Cerebellum (tissue), 4 donors: ENCODE measurements at places on chromosomes 1 and 21.

DNA sequence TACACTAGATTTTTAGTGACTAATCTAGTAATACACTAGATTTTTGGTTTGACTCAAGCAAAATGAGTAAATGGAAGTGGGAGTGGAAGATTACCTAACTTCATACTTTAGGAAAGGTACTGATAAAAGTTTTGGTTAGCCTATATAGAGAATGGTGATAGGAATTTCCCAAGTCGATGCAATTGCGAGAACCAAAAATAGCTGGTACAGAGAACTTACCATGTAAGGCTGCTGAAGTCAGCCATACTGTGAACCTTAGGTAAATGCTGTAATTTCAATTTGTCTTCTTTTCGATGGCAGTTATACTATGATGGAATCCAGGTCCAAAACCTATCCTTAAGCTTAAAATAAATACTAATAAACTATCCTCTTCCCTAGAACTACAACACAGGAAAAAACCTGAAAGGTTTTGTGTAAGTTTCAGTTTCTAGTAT, 4.6 kb downstream of the PNRC2 start:
- no peak for DNase-seq

- peak; percentile 97 for DNase-seq
These were observed at the start of gene TESK2 for GRCh38 chr1:45490626-45491486. Gene TESK2, minus strand, starts transcription at chr1:45491163. Its CDS starts 33,378 bp downstream, at chr1:45457785.

- no peak for DNase-seq
These were observed 24.6 kb downstream of the C1orf198 start for GRCh38 chr1:230843503-230844309.

- no peak for DNase-seq
These were observed 25.5 kb downstream of the EVI5 start for GRCh38 chr1:92759361-92759760.

GRCh38 chr21:14617040-14617393, 70.9 kb upstream of the SAMSN1 start:
- DNase-seq, result no peak

DNA sequence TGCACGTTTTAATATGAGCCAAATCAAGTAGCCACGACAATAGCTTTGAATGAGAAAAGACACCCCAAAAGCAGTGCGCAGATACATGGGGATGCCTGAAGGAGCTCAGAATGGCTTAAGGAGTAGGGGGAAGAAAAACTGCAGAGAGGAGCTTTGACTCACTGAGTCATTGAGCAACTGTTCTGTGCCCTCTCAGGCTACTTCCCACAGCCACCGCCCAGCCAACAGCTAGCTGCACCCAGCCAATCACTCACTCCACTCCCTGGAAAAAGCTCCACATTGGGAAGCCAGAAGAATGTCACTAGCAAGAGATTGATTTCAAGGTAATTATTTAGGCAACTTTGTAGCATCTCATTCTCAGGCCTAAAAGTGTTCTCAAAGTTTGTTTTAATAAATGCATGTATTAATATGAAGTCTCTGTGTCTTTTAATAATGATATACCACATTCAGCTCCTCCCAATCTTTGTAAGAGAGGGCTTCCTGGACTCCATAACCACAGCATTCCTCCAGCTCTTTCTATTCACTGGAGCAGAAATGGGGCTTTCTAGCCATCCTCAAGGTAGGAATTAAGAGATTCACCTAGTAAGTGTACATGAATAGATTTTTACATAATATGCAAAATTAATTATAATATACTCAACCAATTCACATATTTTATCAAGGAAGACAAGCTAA, 16.8 kb downstream of the DUSP10 start:
- DNase-seq, result no peak

- no peak for DNase-seq
These were observed 51.6 kb upstream of the HAO2 start for GRCh38 chr1:119316870-119317416.
